Brain (organoid and tissue), 16 donors: ENCODE measurements at places on chromosomes 12 and 14.
A peak's percentile ranks its signal among the peaks of the same experiment; 100 is the strongest.

GRCh38 chr14:44898551-44898950, 63.2 kb downstream of the KLHL28 start:
- no peak for DNase-seq

- no peak for DNase-seq
Measured at GRCh38 chr12:76643438-76643837, 83.9 kb upstream of the OSBPL8 start.

DNA sequence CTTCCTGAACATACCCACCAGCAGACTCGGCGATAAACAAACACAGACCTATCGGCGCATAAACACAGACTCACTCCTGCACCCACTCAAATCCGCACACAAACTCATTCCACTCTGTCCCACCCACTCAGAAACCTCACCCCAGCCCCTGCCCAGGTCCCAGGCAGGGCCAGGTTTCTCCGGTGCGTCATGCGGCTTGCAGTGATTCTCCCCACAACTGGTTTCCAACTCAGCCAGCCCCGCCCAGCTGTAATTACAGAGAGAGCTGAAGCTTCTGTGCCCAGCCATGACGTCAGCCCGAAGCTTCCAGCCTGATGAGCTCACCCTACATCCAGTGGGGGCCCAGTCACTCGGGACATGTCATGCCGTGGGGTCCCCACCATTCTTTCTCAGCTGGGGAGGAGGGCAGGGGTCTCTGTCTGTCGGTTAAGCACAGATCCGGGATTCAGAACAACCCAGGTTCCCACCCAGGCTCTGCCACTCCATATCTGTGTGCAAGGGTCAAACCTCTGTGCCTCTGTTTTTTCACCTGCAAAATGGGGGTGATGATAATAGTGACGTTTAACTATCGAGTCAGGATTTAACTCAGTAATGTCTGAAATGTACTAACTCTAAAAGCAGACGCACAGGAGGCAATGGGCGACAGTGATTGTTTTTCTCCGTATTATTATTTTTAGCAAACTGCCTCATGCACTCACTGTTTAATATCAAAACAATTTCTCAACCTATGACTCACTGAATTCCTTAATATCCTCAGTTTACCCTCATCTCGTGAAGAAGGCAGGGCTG, 2.3 kb upstream of the HSPB8 start:
- DNase-seq = peak; percentile 53

DNA sequence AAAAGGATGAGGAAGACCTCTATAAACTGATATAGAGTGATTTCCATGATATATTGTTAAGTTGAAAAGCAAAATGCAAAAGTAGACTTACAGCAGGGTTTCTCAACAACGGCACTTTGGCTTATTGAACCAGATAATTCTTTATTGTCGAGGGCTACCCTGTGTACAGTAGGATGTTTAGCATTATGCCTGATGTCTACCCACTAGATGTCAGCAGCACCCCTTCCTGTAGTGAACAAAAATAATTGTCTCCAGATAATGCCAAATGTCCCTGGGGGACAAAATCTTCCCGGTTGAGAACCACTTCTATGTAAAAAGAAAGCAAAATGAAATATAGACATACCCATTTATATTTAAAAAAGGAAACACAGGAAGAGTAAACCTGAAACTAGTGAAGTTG, 32.4 kb downstream of the ABCD2 start:
- no peak for DNase-seq

DNA sequence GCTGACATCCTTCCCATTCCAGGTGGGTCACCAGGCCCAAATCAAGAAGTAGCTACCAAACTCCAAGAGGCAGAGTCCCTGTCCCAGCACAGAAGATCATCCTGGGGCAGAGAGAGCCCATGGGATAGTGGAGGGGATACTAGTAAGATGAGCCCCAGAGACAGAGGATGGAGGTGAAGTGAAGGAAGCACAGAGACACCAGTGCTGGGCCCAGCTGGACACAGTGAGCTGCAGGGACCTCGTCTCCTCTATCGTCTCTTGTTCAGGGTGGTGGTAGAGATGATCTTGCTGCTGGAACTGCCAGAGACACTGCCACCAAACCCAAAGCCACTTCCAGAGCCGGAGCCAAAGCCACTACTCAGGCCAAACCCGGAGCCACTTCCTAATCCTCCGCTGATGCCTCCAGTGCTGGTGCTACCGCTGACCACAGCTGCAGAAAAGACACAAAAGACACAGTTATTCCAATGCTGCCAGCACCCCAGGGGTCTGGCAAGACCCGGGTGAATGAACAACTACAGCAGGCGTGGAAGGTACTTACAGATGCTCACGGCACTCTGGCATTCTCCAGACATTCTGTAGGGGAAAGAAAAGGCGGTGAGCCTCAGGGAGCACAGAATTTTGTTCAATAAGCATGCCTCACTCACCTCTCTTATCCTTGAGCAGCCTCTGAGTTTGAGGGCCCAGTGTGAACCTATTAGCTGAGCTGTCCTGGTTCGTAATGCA, 6.9 kb downstream of the KRT4 start:
- no peak for DNase-seq

- no peak for DNase-seq
Measured at GRCh38 chr14:80358112-80358511, 146.8 kb upstream of the DIO2 start.

- no peak for DNase-seq
Measured at GRCh38 chr12:68745376-68745903, 536 bp upstream of the SLC35E3 start.

GRCh38 chr12:48917857-48918537, 7.3 kb downstream of the FKBP11 start:
- DNase-seq = no peak

DNA sequence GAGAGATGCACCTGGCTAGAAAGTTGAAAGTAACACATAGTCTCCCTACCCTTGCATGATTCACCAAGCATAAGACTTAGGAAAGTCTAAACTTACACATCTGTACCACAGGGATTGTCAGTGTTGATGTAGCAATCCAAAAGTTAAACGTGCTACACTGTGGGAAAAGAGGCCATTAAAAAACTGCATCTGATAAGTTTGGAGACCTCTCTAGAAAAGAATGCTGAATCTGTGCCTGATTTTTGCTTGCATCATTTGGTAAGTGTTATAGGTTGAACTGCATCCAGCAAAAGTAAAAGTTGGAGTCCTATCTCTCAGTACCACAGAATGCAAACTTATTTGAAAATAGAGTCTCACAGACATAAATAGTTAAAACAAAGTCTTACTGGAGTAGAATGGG, 126.6 kb downstream of the SLC6A15 start:
- no peak for DNase-seq
